ENCODE measurements at places on chromosomes 7 and 10.

GRCh38 chr7:71191771-71192170 is 59.8 kb downstream of the GALNT17 start:
- DNase-seq: no peak

DNA sequence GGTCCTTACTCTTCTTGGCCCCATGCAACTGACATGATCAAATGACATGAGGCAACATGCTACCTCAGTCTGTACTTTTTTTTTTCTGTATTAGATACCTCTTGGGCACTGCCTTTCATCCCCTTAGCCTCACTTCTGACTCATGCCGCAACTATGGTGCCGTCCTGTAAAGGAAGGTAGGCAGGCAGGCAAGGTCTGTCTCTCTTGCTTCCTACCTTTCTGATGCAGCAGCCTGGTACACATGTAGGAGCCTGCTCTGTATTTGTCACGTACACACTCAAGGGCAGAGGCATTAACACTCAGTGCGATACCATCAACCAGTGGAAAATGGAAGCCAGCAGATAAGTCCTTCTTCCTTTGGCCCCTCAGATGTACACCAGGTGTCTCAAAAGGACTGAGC is 146.7 kb downstream of the ATE1 start:
- DNase-seq: no peak

DNA sequence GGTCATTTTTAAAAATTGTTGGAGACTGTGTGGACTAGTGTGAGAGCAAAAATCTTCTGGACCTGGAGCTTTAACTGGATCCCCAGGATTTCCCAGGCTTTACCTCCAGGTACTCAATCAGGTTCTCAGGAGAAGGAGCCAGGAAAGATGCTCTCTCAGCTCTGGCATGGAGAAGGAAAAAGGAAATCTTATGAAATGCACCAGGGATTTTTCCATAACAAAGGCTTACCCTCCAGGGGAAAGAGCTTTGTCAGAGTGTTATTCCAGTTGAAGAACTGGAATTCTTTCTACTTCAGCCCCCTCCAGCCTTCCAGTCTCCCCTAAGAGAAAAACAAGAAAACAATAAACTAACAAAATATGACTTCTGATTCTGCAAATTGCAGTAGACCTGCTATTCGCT is 436.7 kb upstream of the ANKRD30A start:
- no peak for DNase-seq

DNA sequence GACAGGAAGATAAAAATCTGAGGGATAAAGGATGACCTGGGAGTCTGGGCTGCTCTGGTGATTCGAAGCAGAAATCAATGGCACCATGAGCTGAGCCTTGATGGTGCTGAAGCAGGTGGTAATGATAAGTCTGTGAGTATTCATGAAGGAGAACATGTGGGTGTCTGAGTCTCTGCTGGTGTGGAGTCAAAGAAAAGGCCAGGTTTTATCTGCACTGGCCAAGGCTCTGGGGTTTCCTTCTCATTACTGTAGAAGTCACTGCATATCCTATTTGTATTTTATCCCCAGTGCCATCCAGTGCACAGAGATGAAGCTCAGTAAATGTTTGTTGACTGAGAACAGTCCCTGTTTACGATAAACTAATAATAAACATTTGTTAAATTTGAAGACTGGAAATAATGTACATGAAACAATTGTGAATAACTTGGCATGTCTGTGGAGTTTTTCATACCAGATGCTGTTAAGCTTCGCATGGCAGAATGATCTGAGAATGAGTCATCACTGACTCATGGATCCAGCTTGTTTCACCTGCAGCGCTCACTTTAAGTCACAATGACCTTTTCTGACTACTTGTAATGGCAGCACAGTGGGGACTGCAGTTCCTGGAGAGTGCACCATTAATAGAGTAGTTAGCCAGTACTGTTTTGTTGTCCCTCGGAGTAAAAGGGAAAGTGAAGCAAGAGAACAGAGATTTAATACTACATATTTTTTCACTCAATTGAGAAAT is 538.5 kb downstream of the HTR7 start:
- DNase-seq: no peak

All from stimulated activated CD4-positive, alpha-beta T cell treated with anti-CD3 and anti-CD28 coated beads, Interleukin-4, amount 100 ng/mL, for 1 hour (primary cell).